ENCODE measurements at places on chromosomes 16 and 17.

GRCh38 chr17:9178319-9178718 is 157.0 kb downstream of the NTN1 start:
- no peak for DNase-seq

DNA sequence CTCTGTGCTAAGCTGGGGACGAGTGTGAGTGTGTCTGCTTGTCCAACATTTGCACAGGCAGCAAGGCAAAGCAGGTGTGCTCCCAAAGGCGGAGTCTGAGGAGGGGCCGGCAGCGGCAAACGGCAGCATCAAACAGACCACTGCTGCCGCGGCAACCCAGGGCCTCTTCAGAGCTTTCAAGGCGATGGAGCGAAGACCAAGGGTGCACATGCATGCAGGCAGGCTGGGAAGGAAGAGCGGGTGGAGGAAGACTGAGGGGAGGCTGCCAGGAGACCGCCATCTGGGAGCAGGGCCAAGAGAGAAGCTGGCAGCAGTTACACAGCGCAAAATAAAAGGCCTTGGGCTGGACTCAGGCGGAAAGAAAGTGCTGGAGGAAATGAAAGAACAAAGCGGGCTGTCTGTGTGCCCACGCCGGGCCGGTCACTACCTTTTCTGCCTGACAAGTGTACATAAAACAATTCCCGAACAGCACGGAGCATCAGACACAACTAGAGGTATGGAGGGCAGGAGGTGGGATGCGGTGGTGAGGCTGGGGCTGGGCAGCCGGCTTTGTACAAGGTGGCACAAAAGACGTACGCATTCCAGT is 8.5 kb downstream of the TIMM22 start:
- no peak for DNase-seq

- DNase-seq: no peak
Measured at GRCh38 chr16:2966043-2966807, 2.1 kb downstream of the KREMEN2 start.

DNA sequence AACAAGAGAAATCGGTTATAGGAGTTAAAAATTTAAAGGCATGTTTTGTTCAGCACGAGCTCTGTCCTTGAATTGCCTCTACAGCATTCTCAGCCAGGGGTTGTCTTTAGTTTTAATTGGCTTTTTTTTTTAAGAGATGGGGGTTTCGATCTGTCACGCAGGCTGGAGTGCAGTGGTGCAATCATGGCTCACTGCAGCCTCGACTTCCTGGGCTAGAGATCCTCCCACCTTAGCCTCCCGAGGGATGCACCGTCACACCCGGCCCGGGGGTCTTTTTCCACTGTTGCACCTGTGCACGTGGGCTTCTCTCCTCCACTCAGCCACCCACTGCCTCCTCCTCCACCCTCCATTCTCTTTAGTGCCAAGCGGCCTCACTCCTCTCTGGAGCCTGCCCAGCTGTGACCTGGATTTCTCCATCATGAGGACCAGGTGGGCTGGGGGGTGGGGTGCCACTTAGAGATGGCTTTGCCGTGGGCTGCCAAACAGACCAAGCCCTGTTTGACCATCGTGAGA is 106.8 kb upstream of the SEC14L1 start:
- DNase-seq: no peak

DNA sequence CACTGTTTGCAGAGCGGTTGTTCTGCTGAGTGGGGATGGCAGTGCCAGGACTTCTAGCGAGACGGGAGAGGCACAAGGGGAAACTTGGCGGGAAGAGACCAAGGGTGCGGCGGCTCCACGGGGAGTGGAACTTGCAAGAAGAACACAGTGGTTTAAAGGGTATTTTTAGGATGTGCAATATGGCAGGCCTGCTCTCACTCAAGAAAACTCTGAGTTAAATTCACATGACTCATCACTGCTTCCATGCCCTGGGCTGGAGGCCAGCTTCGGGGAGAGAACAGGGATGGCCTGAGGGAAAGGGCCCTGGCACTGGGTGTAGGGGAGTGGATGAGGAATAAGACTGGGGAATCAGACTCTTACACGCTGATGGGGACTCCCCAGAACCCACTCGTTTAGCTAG is 13.3 kb upstream of the CD300LD start:
- DNase-seq: no peak

All from esophagus squamous epithelium (tissue), 5 donors.